Activated CD4-positive, alpha-beta T cell treated with anti-CD3 and anti-CD28 coated beads, Interleukin-10, Interleukin-2, amounts not matched to agents 100 ng/mL and 50 ng/mL, durations not matched to agents 16 hours and 8 hours (primary cell): ENCODE measurements at places on chromosomes 7 and 10.

DNA sequence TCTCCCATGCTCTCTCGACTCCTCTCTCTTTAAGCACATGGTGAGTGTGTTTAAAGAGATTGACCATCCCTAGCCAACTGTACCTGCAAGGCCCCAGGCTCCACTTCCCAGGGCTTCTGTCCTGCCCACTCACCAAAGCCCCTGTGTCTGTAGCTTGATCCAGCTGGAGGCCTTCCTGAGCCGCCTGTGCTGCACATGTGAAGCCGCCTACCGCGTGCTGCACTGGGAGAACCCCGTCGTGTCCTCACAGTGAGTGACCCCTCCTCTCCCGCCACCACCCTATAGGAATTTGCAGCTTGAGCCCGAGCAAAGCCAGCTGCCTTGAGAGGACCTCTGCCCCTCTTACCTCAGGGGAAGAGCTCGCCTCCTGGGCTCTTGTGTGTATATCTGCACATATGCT lies 11.2 kb downstream of the ZFYVE27 start:
- no peak for DNase-seq

- DNase-seq = no peak
Observed at GRCh38 chr7:2404714-2405119, 1.3 kb downstream of the CHST12 start.

- no peak for DNase-seq
Observed at GRCh38 chr7:142954680-142955268, 7.4 kb downstream of the KEL start.

DNA sequence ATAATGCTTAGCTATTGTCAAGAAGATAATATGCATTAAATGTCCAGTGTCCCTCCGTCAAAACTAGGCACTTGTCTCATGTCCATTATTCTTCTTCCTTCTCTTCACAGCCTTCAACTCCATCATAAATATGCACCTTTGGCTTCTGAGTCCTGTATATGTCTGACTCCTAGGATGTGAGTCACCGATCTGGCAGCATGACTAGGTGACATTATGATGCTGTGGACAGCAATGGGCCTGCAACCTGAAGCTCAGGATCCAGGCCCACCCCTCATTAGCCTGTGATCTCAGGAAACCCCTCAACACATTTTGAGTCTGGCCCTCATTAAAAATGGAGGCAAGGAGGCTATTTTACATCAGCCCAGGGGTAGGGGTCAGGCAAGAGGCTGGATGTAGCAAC lies 362.5 kb upstream of the ZMIZ1 start:
- no peak for DNase-seq

GRCh38 chr7:23710000-23710399 lies at the start of gene STK31:
Gene STK31 (plus strand): TSS chr7:23710219. CDS start chr7:23710286, 67 bp downstream.
- DNase-seq = no peak

DNA sequence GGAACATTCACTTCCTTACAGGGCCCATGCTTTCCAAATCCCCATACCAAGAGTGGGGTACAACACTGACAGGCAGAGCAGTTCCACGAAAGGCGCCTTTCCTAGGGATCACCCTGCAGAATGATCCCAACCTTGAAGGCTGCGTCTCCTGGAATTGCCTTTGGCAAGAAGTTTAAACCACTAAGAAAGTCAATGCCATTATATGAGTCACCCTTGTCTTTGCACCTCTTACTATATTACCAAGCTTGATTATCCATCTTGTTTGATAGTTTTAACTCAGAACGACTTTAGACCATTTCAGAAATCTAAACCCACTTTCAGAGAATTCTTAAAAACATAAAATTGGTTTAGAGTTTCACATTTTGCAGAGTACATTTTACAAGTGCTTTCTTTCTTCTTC lies 282.1 kb downstream of the ARHGAP12 start:
- DNase-seq = no peak

DNA sequence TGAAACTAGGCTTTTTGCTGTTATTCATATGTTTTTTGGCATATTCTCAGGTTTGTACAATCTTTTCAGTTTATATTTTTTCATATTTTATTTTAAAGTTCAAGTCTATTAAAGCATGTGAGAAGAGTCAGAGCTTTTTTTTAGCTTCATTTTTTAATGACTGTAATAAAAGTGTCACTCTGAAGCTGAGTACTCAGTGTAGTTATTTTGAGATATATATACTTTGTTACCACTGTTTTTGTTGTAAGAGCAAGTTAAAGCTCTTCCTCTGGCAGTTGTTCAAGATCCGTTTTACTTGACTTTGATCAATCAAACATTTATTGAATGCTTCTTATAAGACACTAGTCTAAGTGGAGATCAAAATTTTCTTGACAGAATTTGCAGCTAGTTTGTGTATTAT lies 37.5 kb downstream of the CASD1 start:
- DNase-seq = no peak

DNA sequence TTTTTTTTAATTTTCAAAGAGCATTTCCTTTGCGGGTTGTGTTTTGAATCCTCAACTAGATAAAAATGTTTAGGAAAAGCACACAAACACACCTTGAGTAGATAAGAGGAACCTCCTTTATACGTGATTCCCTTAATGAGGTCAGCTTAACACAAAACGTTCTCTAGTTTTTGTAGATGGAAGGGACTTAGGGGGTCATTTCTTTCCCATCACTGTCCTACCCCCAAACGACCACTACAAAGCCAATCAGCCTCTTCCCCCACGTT lies 1.2 kb downstream of the SUV39H2 start:
- peak; percentile 15 for DNase-seq

- no peak for DNase-seq
Observed at GRCh38 chr10:89078724-89079672, 88.4 kb downstream of the FAS start.

DNA sequence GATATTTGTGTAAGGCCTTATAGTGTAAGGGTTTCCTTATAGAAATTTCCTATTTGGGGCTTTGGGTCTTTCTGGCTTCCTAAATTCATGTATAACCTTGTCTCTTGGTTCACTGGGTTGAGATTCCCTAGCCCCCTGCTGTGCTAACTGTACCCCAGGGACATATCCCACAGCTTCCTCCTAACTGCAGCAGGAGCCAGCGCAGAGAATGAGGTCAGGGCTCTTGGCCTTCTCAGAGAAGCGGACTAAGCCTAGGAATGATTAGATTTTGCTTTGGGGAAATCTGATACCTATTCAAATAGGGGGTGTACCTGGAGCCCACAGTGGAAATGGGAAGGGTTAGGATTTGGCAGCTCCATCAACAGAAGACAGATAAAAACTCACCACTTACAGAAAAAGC lies 138.1 kb upstream of the EFCAB10 start:
- no peak for DNase-seq

- DNase-seq = no peak
Observed at GRCh38 chr10:117638200-117638599, 95.7 kb downstream of the EMX2 start.

DNA sequence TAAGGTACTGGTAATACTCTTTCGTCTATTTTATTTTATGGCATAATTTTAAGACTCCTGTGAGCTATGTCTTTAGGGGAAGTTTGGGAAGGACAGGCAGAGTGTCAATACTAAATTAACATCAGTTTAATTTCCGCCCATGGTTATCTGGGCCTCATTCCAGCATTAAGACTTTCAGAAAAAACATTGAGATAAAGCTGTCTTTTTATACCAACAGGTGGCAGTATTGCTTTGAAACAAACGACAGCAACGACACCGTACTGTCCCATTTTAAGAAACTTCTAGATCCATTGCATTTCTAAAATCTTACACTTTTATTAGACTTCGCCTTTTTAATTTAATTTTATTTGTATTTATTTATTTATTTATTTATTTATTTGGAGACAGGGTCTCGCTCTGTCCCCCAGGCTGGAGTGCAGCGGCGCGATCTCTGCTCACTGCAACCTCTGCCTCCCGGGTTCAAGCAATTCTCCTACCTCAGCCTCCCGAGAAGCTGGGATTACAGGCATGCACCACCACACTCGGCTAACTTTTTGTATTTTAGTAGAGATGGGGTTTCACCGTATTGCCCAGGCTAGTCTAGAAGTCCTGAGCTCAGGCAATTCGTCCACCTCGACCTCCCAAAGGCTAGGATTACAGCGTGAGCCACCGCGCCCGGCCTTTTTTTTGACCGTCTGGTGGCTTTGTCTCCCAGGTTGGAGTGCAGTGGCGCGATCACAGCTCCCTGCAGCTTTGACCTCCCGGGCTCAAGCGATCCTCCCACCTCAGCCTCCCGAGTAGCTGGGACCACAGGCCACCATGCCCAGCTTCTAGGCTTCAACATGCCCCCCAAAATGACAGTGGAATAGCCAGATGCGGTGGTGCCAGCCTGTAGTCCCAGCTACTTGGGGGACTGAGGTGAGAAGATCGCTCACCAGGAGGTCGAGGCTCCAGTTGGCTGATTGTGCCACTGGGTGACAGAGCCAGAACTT lies 78.7 kb upstream of the C1GALT1 start:
- peak; percentile 53 for DNase-seq

- no peak for DNase-seq
Observed at GRCh38 chr10:125411724-125412123, 251.4 kb upstream of the CTBP2 start.

GRCh38 chr7:115782696-115783490 lies 247.7 kb downstream of the TFEC start:
- no peak for DNase-seq

DNA sequence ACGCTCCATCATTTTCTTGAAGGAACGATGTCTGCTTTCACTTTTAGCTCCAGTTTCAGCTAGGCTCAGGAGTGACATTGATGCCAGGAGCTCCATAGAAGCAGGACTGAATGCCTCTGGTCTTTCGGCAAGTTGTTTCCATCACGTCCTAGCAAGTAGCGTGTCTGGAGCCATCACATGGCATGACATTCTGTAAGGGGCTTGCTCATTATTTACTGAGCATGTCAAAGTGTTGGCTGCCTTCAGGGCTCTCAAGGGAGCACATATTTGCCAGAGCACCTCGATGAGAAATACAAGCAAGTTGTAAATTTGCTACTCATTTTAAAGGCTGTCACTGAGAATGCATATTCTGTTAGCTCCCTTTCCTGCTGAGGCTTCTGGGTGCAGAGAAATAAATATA lies 131.0 kb upstream of the ITGB1 start:
- no peak for DNase-seq

DNA sequence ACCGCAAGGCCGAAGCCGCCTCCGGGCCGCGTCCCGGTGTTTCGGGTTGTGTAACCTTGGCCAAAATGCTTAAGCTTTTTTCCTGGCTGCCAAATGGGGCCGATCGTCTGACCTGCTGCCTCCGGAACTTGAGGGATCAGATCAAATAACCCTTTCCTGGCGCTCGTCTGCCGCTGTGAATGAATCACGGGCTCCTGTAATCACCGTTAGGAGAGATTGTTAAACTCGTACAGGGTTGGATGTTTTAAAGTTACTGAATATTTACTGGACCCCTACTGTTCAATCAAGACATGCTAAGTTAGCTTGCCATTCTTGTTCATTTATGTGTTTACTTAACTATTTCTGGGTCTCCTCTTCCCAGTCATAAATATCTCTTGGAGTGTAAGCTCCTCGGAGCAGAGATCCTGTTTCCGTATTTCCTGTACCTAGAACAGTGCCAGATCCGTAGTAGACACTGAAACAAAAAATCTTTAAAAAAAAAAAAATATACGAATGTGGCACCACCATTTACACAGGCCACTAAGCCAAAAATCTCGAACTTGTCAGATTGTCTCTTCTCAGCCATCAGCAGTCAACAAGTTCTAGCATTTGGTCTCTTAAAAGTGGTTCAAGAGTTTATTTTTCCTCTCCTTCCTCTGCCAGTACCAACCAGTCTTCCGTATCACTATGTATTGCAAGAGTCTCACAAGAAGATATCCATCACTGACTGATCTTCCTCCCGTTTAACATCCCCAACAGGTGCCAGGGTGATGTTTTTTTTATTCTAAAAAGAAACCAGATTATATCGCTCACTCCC lies 650 bp upstream of the TM9SF3 start:
- DNase-seq = peak; percentile 66

DNA sequence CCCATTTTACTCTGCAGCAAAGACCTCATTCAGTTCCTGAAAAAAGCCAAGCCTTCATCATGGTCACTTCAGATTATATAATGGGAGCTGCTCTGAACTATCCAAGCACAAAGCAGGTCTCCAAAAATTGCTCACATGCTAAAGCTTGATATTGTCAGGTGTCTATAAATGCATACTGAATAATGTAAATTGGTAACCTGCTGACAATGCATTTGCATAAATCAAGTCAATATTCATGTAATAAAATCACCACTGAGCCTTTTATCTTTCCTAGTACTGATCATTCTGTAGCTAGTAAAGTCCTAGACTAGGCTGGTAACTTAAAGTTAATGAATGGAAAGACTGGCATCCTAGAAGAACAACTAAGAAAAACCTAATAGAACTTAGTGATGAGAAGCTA lies 188.3 kb downstream of the IMMP2L start:
- no peak for DNase-seq

DNA sequence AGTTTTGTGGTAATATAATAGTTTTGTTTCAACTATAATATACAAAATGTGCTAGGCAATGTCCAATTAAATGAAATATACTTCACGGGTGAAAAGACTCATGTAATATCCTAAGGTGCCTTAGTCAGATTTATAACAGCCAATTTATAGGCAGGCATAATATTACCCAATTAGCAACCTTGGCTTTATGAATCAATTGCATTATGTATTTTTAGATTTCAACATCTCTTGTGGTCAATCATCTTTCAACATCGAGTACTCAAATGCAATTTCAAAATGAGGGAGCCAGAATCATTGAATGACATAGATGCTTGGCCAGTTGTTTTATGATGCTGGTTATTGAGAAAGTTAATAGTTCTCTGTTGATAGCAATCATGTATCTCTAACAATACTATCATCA lies 110.3 kb upstream of the SP8 start:
- no peak for DNase-seq

- DNase-seq = no peak
Observed at GRCh38 chr10:124149189-124150042, 56.0 kb upstream of the CHST15 start.

- no peak for DNase-seq
Observed at GRCh38 chr10:123143162-123143824, 4.6 kb upstream of the HMX2 start.

DNA sequence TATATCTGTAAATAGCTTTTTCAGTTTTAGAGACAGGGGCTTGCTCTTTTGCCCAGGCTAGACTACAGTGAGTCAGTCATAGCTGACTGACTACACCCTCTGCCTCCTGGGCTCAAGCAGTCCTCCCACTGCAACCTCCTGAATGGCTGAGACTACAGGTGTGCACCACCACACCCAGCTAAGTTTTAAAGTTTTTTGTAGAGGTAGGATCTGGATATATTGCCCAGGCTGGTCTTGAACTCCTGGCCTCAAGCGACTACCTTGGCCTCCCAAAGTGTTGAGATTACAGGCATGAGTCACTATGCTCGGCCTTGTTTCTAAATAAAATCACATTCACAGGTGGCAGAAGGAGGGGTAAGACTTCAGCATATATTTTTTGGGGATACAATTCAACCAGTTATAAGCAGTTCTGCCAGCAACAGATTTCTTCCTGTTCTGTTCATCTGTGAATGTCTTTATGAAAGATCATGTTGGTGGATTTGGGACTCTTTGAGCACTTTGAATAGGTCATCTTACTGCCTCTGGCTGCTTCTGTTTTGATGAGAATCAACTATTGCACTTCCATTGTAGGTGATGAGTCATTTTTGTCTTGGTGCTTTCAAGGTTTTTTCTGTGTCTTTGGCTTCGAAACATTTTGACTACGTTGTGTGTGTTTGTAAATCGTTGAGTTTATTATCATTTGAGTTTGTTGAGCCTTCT lies 15.7 kb downstream of the RBM33 start:
- DNase-seq = peak; percentile 73
